ENCODE measurements at places on chromosomes 1 and 21.

GRCh38 chr1:93694819-93695218, 13.2 kb upstream of the BCAR3 start:
- DNase-seq: no peak

- peak; percentile 35 for DNase-seq
Measured at GRCh38 chr1:167165948-167166689, 54.6 kb upstream of the POU2F1 start.

DNA sequence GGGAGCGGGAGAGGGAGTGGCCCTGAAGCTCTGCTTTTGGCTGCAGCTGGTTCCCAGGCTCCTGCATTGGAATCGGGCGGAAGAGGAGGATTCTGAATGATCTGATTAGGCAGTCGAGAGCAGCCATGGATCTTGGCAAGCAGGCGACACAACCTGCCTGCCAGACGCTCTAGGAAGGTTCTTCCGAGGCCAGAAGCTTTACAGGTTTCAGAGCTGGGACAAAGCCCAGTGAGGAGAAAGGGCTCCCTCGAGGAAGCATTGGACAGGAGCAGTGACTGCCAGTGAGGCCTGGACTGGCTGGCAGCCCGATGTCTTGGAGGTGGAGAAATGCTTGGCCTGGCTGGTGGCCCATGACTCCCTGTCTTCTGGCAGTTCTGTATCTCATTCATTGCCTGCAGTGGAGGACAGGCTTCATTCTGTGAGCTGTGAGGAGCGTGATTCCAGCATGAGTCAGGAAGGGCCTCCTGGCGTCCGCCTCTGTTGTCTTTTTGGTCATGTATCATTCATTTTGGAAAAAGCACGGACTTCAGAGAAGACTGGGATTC, 132.7 kb upstream of the IPO9 start:
- DNase-seq: no peak

- no peak for DNase-seq
Measured at GRCh38 chr1:172325531-172325930, 95.0 kb upstream of the C1orf105 start.

DNA sequence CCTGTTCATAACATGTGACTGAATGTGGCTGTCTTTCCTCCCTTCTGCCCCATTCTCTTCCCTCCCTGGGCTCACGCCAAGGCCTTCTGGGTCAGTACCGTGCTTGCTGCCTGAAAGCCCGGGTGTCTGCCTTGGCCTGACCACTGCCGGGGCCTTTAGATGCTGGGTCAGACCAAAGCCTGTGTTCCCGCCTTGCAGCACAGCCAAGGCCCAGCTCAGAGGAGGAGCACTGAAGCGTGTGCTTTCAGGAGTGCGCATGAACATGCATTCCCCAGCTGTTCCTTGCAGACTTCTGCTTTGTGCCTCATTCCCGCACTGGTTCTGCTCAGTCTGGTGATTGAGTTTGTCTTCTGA, 27.0 kb upstream of the SARS1 start:
- DNase-seq: no peak

GRCh38 chr21:37087188-37087587, 14.1 kb downstream of the TTC3 start:
- DNase-seq: peak; percentile 34

DNA sequence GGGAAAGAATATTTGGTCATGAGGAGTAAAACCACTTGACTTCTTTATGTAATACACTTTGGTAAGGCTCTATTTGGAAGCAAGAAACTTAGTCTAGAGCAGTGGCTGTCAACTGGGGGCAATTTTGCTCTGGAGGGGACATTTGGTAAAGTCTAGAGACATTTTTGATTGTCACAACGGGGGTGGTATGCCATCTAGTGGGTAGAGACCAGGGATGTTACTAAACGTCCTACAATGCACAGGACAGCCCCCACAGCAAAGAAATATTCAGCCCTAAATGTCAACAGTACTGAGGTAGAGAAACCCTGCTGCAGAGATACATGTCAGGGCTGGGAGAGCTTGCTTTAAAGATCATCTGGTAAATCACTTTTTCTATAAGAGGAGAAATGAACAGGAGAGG, 13.5 kb downstream of the FUCA1 start:
- DNase-seq: no peak

GRCh38 chr21:17550671-17551308, 37.9 kb downstream of the CXADR start:
- no peak for DNase-seq

- no peak for DNase-seq
Measured at GRCh38 chr1:4481451-4481850, 173.0 kb upstream of the AJAP1 start.

GRCh38 chr1:245160288-245160687, 5.5 kb downstream of the KIF26B start:
- no peak for DNase-seq

- no peak for DNase-seq
Measured at GRCh38 chr1:23444104-23444533, 19.6 kb upstream of the TCEA3 start.

DNA sequence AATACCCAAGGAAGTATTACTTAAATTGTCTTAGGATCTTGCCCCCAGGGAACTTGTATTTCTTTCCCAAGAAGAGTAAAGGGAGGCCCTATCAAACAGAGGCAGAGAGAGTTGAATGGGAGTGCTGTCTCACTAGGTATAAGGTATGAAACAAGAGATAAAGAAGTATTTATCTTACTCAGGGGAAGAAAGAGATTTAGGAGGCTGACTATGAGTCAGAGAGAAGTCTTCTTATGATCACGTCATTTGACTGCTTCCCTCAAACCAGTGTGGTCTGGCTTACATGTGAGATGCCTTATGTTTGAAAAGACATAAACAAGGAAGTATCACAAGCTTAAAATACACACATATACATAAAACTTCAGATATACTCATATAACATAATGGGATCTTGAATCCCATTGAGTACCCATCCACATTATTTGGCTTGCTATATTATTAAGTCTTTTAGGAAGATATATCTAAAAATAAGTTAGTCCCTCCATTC, 29.6 kb downstream of the DUSP10 start:
- DNase-seq: no peak

GRCh38 chr21:45308194-45309068, 20.7 kb upstream of the POFUT2 start:
- no peak for DNase-seq

DNA sequence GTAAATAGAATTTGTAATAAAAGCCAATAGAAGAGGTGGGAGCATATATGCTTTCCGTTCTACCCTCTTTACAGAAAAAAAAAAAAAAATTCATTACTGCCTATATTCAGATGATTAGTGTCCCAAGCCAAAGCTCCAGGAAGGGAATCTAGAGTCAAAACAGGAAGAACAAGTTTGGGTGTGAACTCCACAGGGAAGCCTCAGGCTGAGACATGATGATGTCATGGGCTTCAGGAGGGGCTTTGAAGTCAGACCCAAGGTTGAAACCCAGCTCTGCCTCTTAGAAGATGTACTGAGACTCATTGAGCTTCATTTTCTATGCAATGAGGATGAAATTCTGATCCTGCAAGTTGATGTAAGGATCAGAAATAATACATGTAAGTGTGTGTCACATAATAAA, 250.0 kb upstream of the ADGRL2 start:
- no peak for DNase-seq

DNA sequence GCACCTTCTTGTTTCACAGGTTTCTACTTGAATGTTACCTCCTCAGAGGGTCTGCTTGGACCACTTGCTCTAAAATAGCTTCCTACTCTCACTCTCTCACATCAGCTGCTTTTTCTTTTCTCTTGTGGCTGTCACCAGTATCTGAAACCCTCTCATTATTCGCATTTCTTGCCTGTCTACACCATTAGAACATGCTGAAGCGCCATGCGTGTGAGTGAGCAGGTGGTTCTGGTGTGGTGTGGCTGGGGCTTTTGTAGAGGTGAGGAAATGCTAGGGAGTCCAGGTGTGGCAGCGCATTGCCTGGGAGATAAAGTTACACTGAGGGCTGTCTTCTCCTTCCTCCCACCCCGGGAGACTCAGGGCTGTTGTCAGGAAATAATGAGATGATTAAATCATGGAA, 4.1 kb downstream of the ZNF362 start:
- DNase-seq: no peak

DNA sequence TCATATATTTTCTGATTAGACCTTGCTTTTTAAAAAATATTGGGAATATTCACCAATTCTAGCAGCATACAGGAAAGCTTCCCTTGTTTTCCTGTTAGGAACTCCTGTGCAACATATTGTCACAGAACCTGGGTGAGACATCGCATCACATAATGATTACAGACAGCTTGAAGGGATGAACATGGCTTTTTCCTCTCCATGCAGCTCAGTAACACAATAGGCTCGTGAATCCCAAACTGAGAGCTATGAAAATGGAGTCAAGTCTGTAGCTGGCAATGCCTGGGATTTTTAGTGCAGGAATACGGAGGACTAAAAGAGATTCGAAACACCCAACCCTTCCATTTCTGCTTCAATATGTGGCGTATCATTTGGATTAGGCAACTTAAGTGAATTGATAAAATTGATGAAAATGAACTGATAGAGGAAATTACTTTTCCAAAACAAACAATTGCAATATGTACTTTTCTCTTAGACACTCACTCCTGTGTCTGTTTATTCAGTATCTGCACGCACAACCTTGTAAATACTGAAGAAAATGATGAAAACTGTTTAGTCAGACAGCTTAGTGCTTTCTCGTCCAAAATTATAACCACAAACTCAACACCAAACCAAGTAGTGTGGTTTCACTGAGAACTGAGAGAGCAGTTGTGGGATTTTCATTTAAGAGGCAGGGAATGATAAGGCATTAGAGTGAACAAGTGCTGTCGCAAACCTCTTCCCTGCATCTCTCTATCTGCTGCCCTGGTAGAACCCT, 250.4 kb downstream of the PTBP2 start:
- no peak for DNase-seq

GRCh38 chr1:14592004-14592631, 6.4 kb upstream of the KAZN start:
- DNase-seq: no peak

GRCh38 chr1:30698401-30698981, 24.9 kb downstream of the MATN1 start:
- no peak for DNase-seq

DNA sequence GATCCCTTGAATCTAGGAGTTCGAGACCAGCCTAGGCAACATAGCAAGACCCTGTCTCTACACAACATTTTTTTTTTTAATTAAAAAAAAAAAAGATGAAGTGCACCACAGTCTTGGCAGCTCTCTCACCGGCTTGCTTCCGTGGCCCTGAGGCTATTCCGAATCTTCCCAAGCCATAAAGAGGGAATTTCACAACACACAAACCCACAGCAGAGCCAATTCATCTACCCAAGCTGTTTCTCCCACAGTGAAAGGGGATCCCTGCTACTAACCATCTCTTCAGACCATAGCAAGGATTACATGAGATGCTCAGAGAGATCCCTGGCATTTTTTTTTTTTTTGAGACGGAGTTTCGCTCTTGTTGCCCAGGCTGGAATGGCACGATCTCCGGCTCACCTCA, 8.3 kb upstream of the CHD5 start:
- DNase-seq: no peak

DNA sequence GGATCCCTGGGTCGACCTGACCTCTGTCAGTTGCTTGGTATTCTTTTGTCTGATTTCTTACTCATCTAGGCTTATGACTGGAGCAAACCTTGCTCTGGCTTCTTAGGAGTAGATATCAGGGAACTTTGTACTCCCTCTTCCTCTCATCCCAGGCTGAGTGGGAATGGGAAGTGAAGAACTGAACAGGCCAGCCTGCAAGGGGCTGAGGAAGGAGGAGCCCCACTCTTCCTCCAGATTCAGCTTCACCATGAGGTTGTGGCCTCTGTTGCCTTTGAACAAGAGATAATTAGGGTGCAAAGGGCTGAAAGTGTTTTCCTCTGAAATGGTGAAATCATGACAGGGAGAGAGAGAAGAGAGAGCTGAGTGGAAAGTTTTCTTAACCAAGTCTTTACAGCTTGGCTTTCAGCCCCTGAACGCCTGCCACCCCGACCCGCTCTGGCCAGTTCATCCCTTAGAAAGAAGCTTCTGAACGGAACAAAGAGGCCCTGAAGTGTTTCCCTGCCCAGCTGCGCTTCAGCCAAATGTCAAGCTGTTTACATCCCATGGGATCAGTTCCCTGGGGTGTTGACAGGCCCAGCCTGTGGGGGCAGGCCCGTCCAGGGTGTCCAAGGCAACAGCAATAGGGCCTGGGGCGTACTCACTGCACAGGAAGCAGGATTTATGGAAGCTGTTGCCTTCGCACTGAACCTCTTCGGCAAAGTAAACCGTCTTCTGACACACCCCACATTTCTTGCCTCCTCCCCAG, 11.2 kb downstream of the CSRP1 start:
- no peak for DNase-seq

DNA sequence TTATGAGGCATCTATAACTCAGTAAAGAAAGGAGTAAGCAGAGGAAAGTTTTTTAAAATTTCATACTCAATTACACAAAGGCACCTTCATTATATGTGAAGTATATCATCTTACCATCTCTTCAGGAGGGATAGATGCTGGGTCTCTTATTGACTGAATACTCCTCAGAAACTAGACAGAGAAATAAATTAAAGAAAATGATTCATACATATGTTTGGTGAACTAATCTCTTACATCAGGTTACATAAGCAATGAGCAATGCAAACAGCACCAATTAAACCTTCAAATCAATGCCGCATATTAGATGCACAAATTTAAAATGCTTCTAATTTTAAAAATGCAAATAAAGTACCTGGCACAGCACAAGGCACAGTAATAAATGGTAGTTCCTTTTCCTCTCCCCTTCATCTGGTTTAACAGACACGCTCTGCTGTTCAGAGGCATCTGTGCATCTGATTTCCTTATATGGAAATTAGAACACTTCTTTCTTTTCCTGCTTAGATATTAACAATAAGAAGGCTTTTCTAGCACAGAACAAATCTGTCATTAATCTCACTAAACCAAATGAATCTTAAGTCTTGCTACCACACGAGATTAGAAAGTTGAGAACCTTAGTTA, 20.0 kb downstream of the SCYL3 start:
- DNase-seq: no peak

- DNase-seq: no peak
Measured at GRCh38 chr21:27315373-27315772, 348.5 kb upstream of the ADAMTS5 start.

DNA sequence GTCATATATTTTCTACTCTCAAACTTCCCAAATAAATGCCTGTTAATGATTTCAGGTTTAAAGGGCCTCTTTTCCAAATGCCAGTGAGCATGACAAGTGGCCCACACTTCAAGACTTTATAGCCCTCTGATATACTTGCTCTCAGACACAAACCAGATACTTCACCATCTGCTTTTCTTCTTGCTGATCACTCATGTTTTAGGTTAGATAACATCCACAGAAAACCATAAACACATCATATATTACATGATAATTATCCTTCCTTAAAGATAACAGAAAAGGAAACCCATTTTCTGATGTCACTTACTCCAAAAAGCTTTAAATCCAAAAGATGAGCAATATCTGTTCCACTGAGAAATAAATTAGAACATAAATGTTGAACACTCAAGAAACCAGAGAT, 723.5 kb downstream of the LTN1 start:
- no peak for DNase-seq
